ENCODE measurements at places on chromosomes 4 and X. TPM values are rescaled to one million over a fixed set of nuclear protein-coding genes. Genes with fewer than 3 reads are reported as not detected.

UBA6 gene
- 342 TPM for total RNA-seq

GRCh38 chr4:79317711-79318110 lies 8.2 kb downstream of the NAA11 start:
- DNase-seq: no peak

- DNase-seq: no peak
Observed at GRCh38 chrX:107465932-107466620, 16.6 kb downstream of the FRMPD3 start.

MXRA5 gene
- 6.0 TPM for total RNA-seq

All from renal cortical epithelial cell (primary cell).